ENCODE measurements at places on chromosomes 6 and 20.

- DNase-seq, result no peak
Observed at GRCh38 chr6:53536561-53536960, 8.3 kb downstream of the GCLC start.

DNA sequence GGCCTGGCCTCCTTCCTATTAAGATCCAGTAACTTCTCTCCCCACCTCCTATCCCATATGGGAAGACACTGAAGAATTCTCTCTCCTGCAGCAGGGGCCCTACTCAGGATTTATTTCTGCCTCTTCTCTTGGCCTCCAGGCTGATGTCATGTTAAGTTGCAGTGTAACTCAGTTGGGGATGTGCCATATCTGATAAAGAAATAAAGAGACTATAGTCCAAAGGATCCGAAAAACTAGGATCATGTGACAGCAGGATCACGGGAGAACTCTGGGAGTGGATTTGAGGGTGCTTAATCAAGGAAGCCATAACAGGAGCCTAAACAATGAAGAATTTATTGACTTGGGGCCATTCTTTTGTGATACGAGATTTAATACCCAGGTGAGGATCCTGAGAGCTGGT lies 38.5 kb upstream of the TGM6 start:
- DNase-seq, result no peak

GRCh38 chr6:104540743-104541142 lies 319.0 kb downstream of the HACE1 start:
- no peak for DNase-seq

- no peak for DNase-seq
Observed at GRCh38 chr6:163780994-163781393, 366.5 kb downstream of the QKI start.

GRCh38 chr6:47701363-47701762 lies 3.0 kb downstream of the ADGRF4 start:
- no peak for DNase-seq

DNA sequence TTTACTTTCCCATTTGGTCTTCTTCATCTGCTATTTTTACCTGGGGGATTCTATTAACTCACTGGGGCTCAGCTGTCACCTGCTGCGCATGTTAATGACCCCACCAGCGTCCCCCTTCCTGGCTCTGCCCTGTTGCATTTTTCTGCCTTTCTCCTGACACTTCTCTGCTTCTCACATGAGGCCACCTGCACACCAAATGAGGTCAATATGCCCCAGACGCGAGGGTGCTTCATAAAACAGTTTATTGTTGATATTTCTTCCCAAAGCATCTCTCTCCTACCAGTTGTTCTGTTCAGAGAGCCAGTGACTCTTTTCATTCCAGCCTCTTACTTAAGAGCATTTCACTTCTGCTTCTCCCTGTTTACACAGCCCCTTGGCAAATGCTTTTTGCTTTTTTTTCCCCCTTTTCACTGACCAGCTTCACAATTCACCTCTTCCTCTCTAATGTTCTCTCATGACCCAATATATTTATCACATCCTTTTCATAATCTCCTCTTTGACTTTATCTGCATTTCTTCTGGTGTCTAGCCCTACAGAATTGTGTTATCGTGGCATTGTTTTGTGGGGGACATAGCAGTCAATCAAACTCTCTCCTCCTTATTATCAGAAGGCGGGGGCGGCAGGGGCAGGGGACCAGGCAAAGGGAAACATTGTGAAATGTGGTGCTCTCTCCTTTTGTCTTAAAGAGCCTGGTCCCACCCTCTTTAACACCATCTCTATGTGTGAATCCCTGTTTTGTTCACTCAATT lies 545.8 kb upstream of the CITED2 start:
- DNase-seq, result no peak

- no peak for DNase-seq
Observed at GRCh38 chr6:106163446-106163965, 77.4 kb downstream of the PRDM1 start.

DNA sequence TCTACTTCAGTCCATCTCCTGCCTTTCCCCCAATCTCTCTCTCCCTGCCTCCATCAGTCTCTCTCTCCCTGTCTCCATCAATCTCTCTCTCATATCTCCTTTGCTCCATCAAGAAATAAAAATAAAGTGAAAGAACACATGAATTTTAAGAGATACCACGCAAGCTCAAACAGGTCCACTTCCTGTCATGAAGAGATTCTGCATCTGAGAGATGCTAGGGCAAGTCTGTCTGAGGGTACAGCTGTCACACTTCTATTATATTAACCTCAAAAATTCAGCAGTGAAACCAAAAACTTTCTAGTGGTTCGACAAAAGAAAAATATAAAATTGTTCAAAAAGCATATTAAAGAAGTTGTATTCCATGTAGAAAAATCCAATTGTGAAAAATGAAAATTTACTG lies 296.8 kb upstream of the RSPO3 start:
- no peak for DNase-seq

- DNase-seq, result no peak
Observed at GRCh38 chr6:2916158-2916925, 13.2 kb upstream of the SERPINB9 start.

- DNase-seq, result no peak
Observed at GRCh38 chr6:36858407-36858981, 16.1 kb downstream of the PPIL1 start.

DNA sequence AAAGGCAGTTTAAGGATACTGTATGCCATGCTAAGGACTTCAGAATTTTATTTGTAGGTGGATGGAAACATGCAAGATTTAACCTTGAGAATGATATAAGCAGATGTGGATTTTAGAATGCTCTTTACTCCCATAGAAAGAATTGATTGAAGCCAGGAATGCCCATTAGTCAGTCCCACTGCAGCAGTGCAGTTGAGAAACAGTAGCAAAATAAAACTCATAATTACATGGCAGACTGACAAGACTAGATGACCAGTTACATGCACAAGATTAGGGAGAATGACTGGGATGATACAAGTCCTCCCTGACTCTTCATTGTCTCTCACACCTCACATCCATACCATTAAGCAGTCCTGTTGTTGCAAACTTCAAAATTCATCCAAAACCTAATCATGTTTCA lies 83.9 kb downstream of the PDE10A start:
- no peak for DNase-seq

- no peak for DNase-seq
Observed at GRCh38 chr6:111737065-111737521, 131.4 kb upstream of the TRAF3IP2 start.

- no peak for DNase-seq
Observed at GRCh38 chr6:94052749-94053148, 633.4 kb upstream of the EPHA7 start.

DNA sequence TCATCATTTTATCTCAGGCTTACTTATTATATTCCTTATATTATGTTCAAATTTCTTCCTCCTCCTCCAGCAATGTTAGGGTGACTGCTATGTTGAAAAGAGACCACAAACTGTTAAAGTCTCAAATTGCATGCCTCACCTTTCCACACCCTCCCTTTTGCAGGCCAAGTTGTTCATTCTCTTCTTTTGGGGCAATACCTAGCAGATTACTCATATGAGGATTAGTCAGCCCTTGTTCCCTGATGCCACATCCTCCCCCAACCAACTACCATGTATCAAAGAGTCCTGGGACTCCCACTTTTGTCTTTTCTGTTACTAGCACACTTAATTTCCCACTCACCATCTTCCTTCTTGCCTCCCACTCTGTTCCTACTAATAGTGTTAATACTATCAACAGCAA lies 434.7 kb downstream of the BCKDHB start:
- DNase-seq, result no peak

GRCh38 chr6:150753371-150754064 lies 112.0 kb upstream of the MTHFD1L start:
- no peak for DNase-seq

GRCh38 chr6:40550202-40551101 lies 36.7 kb downstream of the LRFN2 start:
- DNase-seq, result no peak

GRCh38 chr6:110617057-110617456 lies 140.6 kb upstream of the SLC22A16 start:
- DNase-seq, result no peak

DNA sequence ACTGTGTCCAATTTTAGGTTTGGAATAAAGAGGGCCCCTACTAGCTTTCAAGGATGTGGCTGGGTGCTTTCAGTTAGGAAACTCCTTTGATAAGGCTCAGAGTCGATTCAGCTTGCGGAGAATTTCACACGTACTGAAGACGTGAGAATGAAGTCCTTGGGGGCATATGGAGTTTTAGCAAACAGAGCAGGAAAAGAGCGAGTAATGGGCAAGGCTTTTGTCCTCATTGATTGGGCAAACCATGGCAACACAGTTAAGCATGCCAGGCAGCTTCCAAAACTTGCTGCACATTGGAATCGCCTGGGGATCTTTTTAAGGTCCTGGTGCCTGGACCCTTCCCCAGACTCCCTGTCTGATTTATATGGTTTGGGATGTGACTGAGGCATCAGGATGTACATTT lies 29.2 kb downstream of the ISM1 start:
- no peak for DNase-seq

DNA sequence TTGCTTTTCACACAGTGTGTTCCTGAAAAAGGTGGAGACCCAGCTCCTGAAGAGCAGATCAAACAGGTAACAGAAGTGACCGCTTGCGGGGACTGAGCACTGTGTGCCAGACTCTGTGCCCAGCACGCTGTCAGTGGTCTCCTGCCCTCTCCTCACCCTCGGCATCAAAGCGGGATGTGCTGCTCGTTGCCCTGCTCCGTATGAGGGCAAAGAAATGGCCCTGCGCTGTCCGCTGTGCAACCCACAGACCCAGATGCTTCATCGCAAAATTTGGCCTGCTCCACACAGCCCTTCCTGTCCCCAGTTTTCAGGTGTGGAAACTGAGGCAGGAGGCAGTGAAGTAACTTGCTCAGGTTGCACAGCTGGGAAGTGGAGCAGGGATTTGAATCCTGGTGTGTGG lies 13.7 kb downstream of the UQCC2 start:
- no peak for DNase-seq

DNA sequence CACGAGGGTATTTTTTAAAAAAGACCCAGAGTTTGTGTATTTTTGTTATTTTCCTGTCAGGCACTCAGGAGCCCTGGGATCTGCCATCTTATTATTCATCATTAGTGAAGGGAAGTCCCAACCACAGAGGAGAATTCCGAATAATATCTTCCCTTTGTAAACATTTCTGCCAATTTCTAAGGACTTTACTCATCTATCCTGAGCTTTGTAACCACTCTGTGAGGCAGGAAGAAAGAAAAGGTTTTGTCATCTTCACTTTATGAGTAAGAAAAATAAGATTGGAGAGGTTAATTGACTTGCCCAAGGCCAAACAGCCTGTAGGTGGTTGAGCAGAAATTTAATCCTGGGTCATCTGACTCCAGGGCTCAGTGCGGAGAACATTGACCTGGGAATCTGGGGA lies 23.0 kb upstream of the IYD start:
- DNase-seq, result no peak

- DNase-seq, result no peak
Observed at GRCh38 chr6:116434056-116434725, 27.0 kb upstream of the CALHM6 start.

DNA sequence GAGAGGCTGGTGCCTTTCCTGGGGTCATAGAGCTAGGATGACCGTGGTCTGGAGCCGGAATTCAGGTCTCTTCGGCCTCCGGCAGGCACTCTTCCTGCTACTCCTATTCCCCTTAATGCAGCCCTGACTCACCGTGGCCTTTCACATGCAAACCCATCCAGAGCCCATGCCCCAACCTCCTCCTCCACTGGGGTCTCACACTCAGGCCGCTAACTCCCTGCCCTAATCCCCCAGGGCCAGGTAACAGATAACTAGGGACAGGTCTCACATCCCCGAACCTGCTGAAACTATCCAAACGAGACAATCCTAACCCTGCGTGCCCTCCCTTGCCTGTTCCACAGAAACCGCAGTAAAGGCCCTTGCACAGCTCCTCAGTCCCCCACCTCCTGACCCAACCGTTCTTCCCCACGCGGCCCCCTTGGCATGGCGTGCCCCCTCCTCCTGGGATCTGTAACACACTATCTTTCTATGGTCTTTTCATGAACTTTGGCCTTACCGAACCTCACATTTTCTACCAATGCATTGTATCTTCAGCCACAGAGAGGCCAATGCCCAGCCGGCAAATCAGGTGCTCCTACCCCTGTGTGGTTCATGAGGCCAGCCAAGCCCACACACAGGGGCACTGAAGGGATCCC lies 245.4 kb upstream of the EXOC2 start:
- no peak for DNase-seq

GRCh38 chr20:50293284-50294139 lies 102.9 kb downstream of the CEBPB start:
- DNase-seq, result no peak

DNA sequence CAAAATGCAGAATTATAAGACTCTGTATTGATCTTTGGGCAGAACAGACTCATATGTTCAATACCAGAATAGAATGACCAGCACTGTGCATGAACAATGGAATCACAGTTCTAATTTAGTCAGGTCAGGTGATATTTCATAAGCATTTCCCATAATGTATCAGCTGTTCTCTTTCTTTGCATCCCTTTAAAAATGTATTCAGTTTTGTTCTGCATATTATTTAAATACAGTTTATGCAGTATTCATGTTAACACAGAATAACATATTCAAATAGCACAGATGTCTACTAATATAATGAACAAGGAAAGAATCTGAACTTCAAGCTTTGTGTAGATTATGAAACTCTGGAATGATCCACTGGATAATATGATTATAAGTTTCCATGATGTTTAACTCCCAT lies 128.5 kb downstream of the LAMP5 start:
- no peak for DNase-seq

DNA sequence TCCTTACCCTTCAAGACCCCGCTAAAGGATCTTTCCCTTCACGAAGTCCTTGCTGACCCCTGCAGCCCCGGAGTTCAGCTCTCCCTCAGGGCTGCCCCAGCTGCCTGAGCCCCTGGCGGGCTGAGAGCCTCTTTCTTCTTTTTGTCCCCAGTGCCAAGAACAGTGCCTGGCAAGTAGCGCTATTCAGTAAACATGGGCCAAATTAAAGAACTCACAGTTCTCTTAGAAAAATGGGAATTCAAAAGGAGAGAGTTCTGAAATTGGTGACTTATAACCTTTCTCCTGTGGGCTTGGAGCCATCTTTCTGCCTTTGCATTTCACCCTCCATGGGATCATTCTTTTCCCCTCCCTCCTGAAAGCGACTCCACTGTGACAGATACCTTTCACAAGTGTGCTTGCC lies 227.2 kb downstream of the TMEM242 start:
- DNase-seq, result no peak

- DNase-seq, result no peak
Observed at GRCh38 chr6:119499797-119500196, 150.2 kb upstream of the MAN1A1 start.

GRCh38 chr6:85568411-85568810 lies 25.2 kb downstream of the SNX14 start:
- no peak for DNase-seq

DNA sequence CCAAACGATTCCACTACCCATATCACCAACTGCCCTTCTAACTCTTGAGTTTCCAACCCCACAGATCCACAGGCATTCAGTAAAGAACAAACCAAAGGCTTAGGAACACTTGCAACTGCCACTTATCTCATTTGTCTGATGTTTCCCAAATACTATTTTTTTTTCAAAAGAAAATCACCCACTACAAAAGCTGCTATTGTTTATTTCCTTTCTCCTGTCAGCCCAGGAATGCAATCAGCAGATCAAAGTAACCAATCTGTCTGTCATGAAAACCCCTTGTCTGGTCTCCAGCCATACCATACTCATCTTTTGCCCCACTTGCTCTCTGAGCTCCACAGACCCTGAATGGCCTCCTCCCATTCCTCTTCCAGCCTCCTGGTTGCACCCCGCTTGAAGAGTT lies 8.8 kb upstream of the CST8 start:
- DNase-seq, result no peak

Measured in cerebellar nuclear complex (tissue), 1 donor.